Fibroblast of skin of back (primary cell): ENCODE measurements at places on chromosomes 1 and 21.
A peak's percentile ranks its signal among the peaks of the same experiment; 100 is the strongest.

DNA sequence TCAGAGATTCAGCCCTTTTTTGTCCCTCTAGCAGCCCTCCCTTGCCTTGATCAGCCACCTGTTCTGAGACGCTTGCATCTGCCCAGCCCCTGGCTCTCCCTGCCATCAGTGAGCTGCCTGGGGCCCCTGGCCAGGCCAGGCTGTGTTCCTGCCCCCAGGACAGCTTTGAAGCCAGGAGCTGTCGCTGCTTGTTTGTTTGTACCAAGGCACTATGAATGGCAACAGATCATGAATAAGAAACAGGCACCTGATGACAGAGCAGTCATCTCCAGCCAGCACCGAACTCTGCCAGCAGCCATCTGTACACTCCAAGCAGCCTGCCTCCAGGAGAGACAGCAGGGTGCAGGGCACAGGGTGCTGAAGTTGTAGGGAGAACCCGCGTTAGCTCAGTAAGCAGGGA, 8.1 kb upstream of the VWA5B1 start:
- DNase-seq = no peak

DNA sequence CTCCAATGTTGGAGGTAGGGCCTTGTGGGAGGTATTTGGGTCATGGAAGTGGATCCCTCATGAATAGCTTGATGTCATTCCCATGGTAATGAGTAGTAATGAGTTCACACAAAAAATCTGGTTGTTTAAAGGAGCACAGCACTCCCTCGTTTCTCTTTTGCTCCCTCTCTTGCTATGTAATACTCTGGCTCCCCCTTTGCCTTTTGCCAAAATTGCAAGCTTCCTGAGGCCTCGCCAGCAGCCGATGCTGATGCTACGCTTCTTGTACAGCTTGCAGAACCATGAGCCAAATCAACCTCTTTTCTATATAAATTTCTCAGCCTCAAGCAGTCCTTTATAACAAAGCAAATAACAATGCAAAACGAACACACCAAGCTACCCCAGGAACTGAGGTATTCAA, 80.9 kb downstream of the LHX9 start:
- DNase-seq = no peak

DNA sequence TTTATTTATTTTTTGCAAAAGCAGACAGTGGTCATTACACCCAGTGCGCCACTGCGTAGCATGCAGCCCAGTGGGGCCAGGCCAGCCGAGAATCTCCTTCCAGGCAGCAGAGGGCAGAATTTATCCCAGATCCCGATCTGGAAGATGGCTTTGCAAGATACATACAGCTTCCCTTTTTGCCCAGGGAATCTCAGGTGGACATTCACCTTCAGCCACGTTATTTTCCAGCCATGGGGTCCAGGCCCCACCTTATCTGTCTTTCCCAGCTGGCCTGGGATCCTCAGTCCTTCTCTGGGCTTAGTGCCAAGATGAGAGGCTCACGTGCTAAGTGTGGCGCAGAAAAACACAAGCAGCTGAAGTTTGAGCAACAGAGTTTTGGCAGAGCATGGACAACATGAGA, 123.6 kb downstream of the AJAP1 start:
- DNase-seq = peak; percentile 1

DNA sequence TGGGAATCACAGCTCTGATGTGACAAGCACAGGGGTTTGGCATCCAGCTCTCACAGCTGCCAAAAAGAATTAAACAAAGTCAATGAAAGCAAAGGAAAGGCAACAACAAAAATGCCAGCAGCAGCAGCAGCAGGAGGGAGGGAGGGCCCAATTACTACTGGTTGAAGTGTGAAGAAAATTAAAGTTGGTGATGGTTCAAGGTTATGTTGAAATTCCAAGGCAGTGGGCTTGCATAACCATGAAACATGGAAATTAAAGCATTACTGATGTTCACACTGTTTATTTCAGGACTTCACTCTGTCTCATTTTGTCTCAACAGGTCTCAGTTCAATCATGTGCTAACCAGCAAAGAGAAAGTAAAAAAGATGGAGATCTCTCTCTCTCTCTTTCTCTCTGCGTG, 220.3 kb upstream of the LYPLAL1 start:
- DNase-seq = no peak

- DNase-seq = no peak
These were observed 6.4 kb upstream of the ERI3 start for GRCh38 chr1:44361478-44361877.

GRCh38 chr1:108653431-108654105, 7.3 kb downstream of the HENMT1 start:
- DNase-seq = no peak

- DNase-seq = no peak
These were observed 296.1 kb downstream of the PDE4B start for GRCh38 chr1:66088787-66089186.

DNA sequence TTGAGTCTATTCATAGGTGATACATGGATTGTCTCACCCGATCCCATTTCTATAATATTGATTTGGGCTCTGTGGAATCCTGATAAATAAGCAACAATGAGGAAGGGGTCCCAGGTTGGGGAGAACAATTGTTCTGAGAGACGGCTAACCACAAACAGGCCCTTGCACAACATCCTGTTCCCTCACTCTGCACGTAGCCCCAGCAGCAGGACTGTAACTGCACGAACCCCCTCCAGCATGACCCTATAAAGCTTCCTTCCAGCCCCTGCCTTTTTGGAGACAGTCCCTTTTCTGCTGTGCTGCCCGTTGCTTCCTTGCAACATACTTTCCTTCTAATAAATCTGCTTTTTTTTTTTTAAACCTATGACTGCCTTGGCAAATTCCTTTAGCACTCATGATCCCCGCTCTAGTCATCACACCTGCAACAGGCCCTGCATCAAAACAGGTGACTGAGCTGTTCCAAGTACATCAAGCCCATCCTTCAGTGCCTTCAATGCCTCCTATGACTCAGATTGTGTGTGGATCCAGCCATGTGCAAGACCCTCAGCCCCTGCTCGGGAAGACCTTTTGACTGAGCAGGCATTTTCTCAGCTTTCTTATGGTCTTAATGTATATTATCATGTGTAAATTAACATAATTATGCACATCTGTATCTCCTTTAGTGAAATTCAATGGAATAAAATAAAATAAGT, 63.7 kb upstream of the B3GALNT2 start:
- DNase-seq = no peak

DNA sequence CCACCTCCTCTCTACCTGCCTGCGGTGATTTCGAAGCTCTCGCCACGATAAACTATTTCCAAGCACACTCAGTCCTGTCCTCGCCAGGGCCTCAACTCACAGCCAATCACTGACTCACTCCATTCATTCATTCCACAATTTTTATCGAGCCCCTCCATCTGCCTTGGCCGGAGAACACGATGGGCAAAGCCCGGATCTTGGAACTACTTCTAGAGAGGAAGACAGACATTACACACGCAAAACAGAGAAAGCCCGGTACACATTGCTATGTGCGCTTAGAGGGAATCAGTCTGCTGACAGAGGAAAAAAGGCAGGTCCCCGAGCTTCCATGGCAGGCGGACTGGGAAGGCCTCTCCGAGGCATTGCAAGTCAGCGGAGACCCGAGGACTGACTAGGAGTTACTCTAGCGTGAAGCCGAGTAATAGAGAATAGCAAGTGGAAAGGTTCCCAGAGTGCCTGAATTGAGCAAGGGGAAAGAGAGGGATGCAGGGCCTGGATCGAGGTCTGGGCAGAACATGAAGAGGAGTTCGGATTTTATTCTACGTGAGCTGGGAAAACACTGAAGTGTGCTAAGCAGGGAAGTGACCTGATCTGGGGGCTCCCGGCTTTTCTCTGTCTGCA, 54.2 kb upstream of the DNAJC6 start:
- DNase-seq = peak; percentile 19

DNA sequence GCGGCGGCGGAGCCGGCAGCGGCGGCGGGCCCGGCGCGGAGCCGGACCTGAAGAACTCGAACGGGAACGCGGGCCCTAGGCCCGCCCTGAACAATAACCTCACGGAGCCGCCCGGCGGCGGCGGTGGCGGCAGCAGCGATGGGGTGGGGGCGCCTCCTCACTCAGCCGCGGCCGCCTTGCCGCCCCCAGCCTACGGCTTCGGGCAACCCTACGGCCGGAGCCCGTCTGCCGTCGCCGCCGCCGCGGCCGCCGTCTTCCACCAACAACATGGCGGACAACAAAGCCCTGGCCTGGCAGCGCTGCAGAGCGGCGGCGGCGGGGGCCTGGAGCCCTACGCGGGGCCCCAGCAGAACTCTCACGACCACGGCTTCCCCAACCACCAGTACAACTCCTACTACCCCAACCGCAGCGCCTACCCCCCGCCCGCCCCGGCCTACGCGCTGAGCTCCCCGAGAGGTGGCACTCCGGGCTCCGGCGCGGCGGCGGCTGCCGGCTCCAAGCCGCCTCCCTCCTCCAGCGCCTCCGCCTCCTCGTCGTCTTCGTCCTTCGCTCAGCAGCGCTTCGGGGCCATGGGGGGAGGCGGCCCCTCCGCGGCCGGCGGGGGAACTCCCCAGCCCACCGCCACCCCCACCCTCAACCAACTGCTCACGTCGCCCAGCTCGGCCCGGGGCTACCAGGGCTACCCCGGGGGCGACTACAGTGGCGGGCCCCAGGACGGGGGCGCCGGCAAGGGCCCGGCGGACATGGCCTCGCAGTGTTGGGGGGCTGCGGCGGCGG, 1.0 kb downstream of the ARID1A start:
- DNase-seq = no peak

DNA sequence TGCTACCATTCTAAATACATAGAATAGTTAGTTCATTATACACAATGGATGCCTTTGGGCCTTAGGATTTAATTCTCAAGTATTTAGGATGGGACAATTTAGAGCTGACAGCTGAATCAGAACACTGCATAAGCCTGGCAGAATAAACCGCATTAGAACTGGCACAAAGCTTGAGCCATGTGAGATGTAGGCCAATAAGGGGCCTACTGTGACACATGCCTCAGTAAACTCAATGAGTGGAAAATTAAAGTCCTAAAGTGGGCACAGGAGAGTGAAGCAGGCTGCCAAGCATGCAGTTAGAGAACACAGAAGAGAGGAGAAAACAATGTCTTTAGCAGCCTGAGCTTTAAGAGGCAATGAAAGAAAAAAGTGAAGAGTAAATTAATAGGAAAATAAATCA, 24.3 kb downstream of the SCYL3 start:
- DNase-seq = no peak

DNA sequence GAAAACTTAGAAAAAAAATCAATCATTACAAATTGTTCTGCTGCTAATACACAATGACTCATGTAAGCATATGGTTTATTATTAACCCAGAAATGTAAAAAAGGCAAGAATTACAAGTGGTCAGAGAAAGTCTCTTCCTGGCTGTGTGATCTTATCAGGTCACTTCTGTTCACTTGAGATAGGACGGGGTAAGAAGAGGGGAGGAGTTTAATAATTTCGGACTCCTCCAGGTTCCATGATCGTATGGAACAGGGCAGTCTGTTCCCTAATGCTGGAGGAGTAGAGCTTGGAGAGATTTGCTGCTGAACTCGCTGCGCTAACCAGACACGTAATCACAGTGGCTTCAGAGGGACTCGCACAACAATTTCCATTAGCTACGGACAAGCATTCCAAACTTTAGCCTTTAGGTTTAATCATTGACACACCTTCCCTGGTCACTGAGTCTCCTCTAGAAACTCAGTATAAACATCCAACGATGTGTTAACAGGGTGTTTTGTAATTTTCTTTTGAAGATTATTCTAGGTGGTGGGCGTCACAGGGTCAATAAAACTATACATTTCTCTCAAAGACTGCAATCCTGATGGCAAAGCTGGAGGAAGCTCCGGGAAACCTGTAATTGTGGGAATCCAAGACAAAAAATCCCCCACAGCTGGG, 1.3 kb downstream of the CRYZ start:
- no peak for DNase-seq

DNA sequence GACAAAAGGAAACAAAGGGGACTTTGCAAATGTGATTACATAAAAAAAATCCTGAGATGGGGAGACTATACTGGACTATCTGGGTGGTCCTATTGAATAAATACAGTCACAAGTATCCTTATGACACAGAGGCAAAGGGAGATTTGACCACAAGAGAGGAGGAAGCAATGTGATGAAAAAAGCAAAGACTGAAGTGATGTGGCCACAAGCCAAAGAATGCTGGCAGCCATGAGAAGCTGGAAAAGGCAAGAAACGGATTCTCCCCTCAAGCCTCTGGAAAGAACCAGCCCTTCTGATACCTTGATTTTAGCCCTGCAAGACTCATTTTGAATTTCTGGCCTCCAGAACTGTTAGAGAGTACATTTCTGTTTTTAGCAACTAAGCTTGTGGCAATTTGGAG, 36.4 kb downstream of the OLFML2B start:
- DNase-seq = peak; percentile 43

GRCh38 chr1:110424699-110425611, 17.5 kb upstream of the LAMTOR5 start:
- no peak for DNase-seq

GRCh38 chr21:42486531-42486930, 9.5 kb downstream of the RSPH1 start:
- DNase-seq = no peak

DNA sequence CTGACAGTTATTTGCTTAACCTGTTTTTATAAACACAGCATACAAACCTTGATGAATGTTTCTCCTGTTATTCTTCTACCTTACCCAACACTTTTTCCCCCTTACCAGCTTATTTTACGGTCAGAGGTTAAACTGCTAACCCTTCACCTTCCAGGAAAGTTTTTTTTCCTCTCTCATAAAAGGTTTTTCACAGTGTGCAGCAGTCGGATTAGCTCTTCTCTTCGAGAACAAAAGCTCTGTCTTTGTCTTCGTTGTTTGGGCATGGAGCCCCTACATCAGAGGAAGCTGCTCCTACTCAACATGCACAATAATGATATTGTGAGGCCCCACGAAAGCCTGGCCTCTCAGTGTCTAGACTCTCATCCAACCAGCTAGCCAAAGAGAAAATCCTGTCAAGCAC, 42.0 kb downstream of the DENND1B start:
- DNase-seq = no peak

- peak; percentile 40 for DNase-seq
These were observed 8.5 kb downstream of the IRF2BP2 start for GRCh38 chr1:234601301-234602017.

DNA sequence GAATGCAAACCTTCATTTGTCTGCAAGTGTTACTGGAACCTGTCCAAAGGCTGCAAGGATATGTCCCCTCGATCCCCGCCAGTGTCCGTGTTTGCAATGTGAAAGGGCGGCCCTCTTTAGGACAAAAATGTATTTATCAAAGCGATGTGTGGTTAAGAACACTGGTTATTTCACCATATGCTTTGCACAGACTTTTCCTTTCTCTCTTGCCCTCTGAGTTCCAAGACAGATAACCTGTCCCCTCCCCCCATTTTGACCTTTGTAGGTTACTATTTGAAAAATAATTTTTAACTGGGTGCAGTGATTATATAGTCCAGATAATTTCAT, 1.8 kb downstream of the CHRM3 start:
- DNase-seq = no peak

DNA sequence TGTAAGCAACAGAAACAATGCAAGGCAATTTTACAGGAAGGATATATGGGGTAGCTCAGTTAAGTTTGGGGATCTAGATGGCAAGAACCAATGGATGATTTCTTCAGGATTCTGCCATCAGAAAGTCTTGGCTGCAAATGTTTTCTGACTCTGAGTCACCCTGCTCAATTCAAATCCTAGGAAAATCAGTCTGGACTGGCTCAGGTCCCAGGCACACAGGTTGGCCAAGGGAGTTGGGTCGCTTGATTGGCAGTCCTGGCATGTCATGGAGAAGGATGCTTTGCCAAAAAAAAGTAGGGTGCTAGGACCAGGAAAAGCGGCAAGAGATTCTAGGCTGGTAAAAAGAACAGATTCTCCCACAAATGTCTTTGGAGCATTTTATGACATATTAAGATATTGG, 28.9 kb upstream of the S1PR1 start:
- no peak for DNase-seq
